ENCODE measurements at places on chromosomes 12 and 14. TPM values are rescaled to one million over a fixed set of nuclear protein-coding genes. Genes with fewer than 3 reads are reported as not detected.

DNA sequence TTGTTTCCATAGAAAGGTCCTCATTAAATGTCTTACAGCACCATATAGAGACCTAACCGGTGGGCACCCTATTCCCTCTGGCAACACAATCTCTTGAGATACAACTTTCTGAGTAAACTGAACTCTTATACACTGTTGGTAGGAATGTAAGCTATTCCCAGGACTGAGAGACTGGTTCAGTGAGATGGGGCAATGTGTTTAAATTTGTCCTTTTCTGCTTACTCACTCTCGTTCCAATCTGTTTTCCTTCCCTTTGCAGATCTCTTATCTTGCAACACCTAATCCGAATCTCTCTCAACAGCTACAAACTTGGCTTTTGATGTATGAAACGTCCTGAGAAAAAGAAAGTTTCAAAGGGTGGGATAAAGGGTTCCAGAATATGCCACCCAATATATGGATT lies 26.1 kb upstream of the ETV6 start:
- no peak overlapping the region for H3K4me3 ChIP-seq
- peaks cover 3% of the 10 kb centered on the region for H3K4me1 ChIP-seq
- H3K36me3 ChIP-seq, result no peaks in the 10 kb centered on the region

Gene SENP1
- 42.6 TPM for total RNA-seq

DNA sequence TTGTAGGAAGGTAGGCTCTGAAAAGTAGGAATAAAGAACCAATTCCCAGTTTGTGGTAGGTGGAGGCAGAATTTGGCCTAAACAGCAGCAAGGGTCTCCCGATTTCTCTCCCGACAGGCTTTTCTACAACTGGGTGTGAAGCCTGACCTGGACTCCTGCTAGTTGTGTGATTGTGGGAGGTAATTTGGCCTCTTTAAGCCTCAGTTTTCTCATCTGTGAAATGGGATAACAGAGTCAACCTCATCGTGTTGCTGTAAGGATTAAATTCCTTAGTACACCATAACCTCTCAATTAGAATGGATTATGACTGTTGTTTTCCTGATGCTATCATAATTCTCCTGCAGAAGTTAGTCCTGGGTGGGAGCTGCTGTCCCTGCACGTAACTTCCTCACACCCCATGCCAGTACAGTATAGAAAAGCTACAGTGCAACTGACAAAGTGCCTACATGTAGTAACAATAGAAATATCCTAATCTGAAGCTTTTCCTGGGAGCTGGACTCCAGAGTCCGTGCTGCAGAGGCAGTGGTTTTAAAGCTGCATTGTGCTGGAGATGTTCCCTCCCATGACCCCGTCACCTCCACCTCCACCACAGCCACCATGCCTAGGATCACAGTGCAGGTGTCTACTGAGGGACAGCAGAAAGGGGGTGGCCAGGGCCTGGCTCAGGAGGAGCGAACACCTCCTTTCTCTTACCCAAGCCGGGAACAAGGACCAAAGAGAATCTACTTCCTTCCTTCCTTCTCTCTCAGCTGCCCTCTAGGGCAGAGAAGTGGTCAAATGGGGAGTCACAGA lies 76.5 kb downstream of the FBXL14 start:
- no peak overlapping the region for H3K4me3 ChIP-seq
- H3K27ac ChIP-seq, result no peak overlapping the region
- DNase-seq, result no peak
- H3K4me1 ChIP-seq, result no peaks in the 10 kb centered on the region

DNA sequence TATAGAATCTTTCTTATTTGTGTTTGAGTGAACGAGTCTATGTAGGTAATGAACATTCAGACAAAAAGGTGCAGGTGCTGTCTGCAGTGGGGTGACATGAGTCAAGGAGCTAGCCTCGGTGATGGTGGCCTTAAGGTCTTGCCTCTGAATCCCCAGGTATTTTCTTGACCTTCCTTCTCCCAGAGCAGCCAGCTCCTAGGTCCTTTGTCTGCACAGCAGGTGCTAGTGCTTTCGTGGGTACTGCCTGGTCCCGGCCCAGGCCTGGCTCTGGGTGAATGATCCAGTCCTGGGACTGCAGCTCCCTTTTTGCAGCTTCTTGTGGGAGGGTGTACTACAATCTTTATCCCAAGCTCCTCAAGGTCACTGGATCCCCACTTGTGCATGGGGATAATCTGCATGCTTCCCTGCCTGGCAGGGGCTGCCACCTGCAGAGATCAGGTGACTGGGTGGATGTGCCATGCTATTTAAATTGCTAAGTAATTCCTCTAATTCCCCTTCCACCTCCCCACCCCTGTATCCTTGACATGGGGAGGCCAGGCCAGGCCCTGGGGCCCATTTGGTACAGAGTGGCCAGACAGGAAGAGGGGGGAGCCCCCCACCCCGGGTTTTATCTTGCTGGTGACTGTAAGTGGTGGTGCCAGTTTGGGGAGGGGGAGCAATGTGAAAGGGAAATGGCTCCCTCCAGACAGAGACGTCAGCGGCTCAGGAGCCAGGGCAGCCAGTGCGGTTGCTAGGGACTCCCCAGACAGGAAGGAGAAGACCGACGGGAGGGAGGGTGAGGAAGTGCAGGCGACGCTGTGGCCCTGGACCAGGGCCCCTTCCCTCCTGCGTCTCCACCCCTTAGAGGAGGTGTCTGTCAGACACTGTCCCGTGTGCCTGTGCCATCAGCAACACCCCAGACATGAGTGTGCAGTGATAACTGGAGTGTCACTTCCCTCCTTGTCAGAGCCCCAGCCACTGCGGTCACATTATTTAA lies 6.7 kb downstream of the VASH1 start:
- no peaks in the 10 kb centered on the region for H3K36me3 ChIP-seq
- peaks cover 15% of the 10 kb centered on the region for H3K4me1 ChIP-seq
- DNase-seq, result peak; percentile 72

DNA sequence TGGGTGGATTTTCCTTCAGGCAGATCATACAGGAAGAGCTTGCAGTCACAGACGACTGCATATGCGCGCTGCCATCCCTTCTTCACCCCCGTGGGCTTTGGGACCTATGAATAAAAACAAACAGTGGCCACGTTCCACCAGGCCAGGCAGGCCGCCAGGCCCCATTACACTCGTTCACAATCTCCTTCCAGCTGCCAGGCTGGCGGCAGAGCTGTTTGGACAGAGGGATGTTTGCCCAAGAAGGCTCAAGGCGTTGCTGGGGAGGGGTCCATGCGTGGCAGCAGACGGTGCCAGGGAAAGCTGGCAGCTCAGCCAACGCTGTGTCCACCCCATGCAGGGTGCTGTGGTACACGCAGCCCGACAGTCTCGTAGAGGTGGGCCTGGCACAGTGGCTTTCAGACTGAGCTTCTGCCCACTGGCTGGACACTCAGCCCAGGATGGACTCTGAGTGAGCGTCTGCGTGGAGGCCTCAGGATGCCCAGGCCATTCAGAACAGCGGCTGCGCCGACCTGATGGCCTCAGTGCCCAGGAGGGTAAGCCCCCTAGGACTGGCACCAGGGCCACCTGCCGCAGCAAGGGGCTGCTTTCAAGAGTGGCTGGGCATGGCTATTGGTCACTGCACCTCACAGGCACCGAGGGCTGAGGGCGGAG lies 27.5 kb downstream of the AMN start:
- H3K36me3 ChIP-seq, result no peaks in the 10 kb centered on the region
- H3K4me3 ChIP-seq, result no peak overlapping the region
- no peak overlapping the region for H3K27ac ChIP-seq
- peaks cover 13% of the 10 kb centered on the region for H3K4me1 ChIP-seq
- H3K27me3 ChIP-seq, result no peaks in the 10 kb centered on the region

DNA sequence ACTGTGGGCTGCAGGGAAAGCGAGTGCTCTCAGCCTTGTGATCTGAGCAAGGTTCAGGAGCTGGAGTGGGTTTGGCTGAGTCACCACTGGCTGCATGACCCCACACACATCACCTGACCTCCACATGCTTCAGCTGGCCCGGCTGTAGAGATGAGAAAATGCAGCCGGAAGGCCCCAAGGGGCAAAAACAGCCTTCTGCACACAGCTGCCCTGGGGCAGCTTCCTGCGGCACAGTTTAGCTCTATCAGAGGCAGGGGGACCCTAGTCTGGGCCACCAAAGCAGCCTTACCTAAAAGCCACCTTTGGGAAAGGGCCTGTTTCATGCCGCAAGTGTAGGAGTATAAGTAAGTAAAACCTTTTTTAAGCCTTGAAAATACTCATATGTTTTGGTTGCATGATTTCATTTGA lies 123.3 kb downstream of the SSPN start:
- peaks cover 10% of the 10 kb centered on the region for H3K27me3 ChIP-seq
- DNase-seq, result no peak
- no peak overlapping the region for H3K27ac ChIP-seq
- peaks cover 5% of the 10 kb centered on the region for H3K4me1 ChIP-seq
- H3K36me3 ChIP-seq, result peaks cover 2% of the 10 kb centered on the region

- H3K36me3 ChIP-seq, result no peaks in the 10 kb centered on the region
- no peak overlapping the region for H3K27ac ChIP-seq
- no peaks in the 10 kb centered on the region for H3K27me3 ChIP-seq
- DNase-seq, result no peak
- H3K4me3 ChIP-seq, result no peak overlapping the region
Observed at GRCh38 chr14:31465111-31465510, 7.8 kb upstream of the DTD2 start.

DNA sequence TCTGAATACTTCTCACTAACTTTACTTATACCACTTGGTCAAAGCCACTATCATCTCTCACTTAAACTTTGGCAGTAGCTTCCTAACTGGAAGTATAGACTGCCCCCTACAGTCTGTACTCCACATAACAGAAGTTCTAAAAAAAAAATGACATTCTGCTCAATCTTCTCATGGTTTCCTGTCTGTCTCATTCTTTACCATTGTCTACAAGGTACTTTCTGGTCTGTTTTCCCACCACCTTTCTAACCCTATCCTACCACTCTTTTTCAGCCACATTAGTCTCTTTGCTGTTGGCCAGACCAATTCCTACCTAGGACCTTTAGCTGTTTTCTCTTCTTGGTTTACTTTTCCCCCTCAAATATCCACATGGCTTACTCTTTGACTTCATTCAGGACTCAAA lies 14.7 kb downstream of the CPSF6 start:
- H3K27me3 ChIP-seq, result no peaks in the 10 kb centered on the region
- DNase-seq, result no peak
- H3K4me1 ChIP-seq, result peaks cover 42% of the 10 kb centered on the region
- peak overlapping the region; percentile 25 for H3K27ac ChIP-seq
- H3K4me3 ChIP-seq, result no peak overlapping the region

DNA sequence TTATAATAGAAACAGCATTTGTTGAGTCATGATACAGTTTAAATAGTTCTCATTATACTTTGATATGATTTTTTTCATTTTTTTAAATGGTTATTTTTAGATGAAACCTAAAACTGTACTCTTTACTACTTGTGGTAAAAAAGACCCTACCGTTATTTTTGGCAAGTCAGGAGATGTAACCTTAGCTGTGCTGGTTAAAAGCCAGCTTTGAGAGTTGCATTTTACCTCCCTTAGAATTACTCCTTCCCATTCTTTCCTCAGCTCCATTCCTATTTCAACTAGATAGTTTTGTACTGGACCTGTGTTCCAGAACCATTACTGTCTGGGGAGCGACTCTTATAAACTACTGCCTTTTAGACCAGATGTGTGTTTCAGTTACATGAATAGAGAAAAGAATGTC lies 92.0 kb downstream of the RAD51B start:
- H3K4me3 ChIP-seq, result no peak overlapping the region
- H3K4me1 ChIP-seq, result no peaks in the 10 kb centered on the region
- peaks cover 3% of the 10 kb centered on the region for H3K36me3 ChIP-seq
- H3K27ac ChIP-seq, result no peak overlapping the region
- H3K27me3 ChIP-seq, result no peaks in the 10 kb centered on the region
- DNase-seq, result no peak

Gene ZNF705A
- total RNA-seq, result not detected

DNA sequence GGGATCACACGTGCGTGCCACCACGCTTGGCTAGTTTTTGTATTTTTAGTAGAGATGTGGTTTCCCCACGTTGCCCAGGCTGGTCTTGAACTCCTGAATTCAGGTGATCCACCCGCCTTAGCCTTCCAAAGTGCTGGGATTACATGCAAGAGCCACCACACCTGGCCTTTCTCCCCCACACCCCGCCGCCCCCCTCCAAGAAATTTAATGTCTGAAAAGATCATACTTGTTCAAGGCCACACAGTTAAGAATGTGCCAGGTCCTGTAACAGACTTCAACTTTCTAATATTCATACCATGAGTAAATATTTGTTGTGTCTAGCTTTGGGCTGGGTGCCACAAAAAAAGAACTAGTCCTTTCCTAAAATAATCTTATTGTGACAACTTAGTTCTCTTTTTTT lies 9.1 kb downstream of the GATC start:
- H3K36me3 ChIP-seq, result peaks cover 26% of the 10 kb centered on the region
- no peak overlapping the region for H3K27ac ChIP-seq
- H3K4me3 ChIP-seq, result no peak overlapping the region
- H3K27me3 ChIP-seq, result no peaks in the 10 kb centered on the region

Gene ERP27
- 1.3 TPM for total RNA-seq

Gene CD69
- 152 TPM for total RNA-seq

DNA sequence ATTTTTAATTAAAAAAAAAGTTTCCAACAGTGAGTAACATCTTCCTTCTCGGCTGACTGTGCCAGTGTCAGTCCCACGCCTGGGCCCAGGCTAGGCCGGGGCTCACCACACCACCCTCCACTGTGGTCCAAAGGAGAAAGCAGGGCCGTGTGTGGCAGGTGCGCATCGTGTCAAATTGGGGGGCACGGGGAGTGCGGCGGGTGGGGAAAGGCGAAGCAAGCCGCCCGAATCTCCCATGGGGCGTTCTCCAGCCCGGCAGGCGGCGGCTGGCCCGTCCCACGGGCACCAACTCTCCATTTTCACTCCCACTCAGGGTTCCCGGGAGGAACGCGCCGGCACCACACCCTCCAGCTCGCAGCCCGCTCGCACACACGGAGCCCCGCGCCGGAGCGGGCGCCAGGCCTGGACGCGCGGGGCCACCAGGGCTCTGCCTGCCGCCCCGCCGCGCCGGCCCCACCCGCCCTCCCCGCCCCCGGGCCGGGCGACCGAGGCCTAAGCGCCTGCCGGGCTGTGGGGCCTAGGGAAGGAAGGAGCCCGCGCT lies 604 bp downstream of the EEA1 start:
- H3K36me3 ChIP-seq, result peaks cover 10% of the 10 kb centered on the region
- peak overlapping the region; percentile 90 for H3K4me3 ChIP-seq
- peaks cover 32% of the 10 kb centered on the region for H3K4me1 ChIP-seq
- no peaks in the 10 kb centered on the region for H3K27me3 ChIP-seq
- peak overlapping the region; percentile 98 for H3K27ac ChIP-seq

Gene TPPP2
- total RNA-seq, result not detected

GRCh38 chr12:50845021-50845647 lies 2.4 kb downstream of the TMPRSS12 start:
- DNase-seq, result no peak
- peaks cover 3% of the 10 kb centered on the region for H3K36me3 ChIP-seq
- peaks cover 11% of the 10 kb centered on the region for H3K27me3 ChIP-seq
- H3K4me3 ChIP-seq, result no peak overlapping the region
- H3K4me1 ChIP-seq, result no peaks in the 10 kb centered on the region
- no peak overlapping the region for H3K27ac ChIP-seq
